ENCODE measurements at places on chromosomes 2 and 18.
A peak's percentile ranks its signal among the peaks of the same experiment; 100 is the strongest.

- no peak for DNase-seq
Measured at GRCh38 chr2:58237741-58238140, 3.4 kb downstream of the FANCL start.

DNA sequence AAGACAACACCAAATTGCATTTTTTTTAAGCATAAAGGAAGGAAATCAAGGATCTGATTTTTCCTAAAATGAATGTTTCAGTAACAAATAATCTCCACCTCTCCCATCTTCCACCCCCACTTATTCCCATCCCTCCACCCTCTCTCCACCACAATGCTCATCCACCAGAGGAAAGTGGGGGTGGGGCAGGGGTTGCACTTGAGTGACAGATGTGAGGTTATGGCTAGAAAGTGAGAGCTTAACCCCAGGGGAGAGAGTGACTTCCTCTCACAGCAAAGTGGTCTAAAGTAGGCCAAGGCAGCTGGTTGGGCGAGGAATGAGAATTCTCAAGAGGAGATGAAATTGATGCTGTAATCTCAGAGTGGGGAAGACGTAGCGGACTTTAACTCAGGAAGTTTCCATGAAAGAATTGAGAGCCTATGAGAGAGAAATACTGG lies 104.7 kb downstream of the HNRNPLL start:
- DNase-seq: no peak

DNA sequence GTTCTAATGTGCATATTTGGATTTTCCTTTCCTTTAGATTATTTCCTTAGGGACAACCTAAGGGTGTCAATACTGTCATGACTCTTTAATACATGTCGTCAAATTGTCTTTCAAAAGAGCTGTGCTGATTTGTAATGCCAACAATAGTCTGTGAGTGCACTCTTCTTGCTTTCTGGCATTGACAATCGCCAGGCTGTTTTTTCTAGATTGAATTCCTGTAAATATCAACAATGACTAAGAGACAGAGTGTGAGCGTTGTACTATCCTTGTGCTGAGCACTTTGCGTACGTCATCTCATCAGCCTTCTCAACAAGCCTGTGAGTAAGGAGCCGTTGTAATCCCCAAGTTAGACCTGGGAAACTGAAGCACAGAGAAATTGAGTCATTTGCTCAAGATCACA lies 96.0 kb downstream of the ACOXL start:
- no peak for DNase-seq

- DNase-seq: no peak
Measured at GRCh38 chr2:112253261-112253815, 1.5 kb downstream of the ZC3H8 start.

GRCh38 chr2:39875182-39875913 lies 96.3 kb upstream of the THUMPD2 start:
- peak; percentile 89 for DNase-seq

- peak; percentile 36 for DNase-seq
Measured at GRCh38 chr18:21134895-21135294, 23.3 kb upstream of the ROCK1 start.

GRCh38 chr2:101355401-101356054 lies 31.8 kb downstream of the CREG2 start:
- DNase-seq: no peak

DNA sequence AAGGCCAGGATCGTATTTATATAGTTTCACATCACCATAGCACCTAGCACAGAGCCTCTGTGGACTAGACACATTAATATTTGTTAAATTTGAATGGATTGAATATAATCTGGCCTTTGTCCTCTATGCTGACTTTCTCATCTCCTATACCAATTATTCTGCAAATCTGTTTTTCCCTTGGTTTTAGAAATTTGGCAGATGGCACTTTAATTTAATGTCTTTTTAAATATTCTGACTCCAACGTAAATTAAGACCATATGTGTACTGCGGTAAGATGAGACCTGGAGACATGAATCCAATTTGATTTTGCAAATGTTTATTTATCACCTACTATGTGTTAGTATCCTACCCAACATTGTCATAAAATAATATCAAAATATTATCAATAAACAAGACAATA lies 1281.9 kb upstream of the PIK3C3 start:
- DNase-seq: no peak

DNA sequence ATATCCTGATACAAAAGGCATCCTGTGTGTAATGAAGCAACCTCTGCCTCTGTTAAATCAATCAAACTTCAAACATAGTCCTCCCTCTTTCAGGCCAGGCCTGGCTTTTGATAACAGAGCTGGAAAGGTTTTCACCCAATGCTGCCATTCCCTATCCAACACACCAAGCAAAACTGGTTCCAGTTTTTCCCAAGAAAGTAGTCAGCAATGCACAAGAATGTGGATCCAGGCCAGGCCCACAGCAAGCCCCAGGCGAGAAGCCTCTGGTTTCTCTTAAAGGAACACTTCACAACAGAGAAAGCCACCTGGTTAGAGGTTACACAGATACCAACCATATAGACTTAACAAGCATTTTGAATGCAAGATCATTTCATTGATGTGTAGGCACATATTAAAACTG lies 49.2 kb upstream of the CCDC150 start:
- no peak for DNase-seq

DNA sequence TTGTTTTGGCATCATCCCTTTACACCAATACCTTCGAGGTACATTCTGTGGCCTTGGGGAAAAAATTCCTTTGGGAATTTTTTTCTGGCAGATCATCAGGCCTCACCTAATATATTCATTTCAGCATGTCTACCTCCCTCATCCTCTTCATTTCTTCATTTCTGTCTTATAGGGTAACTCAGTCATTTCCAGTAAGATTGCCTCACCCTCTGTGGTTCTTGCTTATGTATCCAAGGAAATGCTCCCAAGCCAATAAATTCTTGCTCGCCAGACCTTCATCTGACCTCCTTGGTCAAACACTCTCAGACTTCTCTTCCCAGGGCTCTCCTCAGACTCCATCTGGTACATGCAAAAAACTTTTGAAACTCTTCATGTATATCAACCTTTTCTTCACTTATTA lies 265.6 kb downstream of the TMX3 start:
- DNase-seq: peak; percentile 89

DNA sequence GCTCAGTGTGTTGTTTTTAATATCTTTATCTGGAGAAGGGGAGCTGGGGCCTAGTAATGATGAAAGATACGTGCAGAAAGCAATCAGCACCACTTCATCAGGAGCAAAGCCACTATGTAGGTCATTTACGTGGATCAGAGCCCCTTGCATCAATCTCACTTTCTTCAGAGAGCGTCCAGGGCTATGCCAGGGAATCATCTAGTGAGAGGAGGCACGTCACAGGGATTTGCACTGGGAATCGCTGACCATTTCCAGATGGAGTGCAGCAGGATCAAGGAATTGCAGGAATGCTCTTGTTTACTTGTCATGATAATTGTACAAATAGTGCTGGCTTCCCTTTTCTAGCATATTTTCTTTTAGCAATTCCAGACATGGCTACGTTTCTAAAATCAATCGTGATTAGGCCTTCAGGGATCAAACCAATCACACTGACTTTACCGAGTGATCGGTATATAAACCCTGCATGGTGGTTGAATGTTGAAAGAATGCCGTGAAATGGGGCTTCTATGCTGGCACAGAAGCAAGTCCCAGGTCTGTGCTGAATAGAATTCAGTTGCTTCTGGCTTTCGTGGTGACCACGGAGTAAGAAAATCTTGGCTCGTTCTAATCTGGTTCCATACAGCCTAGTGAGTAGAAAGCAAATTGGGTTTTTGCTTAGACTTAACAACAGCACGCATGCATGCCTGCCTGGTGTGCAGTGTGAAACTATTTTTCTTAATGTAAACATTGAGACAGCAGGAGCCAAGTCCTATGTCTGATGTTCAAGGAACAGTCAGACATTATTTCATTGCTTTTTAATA lies 122.8 kb downstream of the TMEM200C start:
- DNase-seq: peak; percentile 42

DNA sequence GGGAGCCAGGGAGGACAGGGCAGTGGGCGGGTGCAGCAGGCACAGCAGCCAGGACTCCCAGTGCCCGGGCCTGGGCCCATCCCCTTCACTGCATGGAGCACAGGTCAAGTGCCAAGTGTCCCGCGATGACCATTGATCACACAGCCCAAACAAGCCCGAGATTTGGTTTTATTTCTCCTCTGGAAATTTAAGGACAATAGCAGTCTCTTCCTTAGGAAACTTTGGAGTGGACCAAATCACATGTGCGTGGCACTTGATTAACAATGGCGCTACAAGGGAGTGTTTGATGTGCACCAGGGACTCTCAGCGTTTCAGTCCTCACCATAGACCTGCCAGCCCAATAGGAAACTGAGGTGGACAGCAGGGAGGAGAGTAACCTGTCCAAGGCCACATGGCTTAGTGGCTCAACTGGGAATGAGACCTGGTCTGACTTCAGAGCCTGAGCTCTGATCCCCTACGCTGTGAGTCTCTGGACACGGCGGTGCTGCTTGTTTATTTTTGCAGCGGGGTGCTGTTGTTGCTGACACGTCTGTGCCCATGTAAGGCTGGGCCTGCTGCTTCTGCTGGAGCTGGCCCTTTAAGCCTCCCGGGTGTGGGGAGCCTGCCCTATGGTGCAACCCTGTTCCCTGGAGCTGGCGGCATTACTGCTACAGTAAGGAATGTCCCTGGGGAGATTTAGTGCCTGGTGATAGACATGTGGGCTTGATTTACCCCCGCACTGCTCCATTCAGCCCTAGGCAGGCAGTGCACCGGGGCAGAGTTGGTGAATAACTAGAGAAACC lies 194.2 kb downstream of the INHBB start:
- DNase-seq: peak; percentile 97

DNA sequence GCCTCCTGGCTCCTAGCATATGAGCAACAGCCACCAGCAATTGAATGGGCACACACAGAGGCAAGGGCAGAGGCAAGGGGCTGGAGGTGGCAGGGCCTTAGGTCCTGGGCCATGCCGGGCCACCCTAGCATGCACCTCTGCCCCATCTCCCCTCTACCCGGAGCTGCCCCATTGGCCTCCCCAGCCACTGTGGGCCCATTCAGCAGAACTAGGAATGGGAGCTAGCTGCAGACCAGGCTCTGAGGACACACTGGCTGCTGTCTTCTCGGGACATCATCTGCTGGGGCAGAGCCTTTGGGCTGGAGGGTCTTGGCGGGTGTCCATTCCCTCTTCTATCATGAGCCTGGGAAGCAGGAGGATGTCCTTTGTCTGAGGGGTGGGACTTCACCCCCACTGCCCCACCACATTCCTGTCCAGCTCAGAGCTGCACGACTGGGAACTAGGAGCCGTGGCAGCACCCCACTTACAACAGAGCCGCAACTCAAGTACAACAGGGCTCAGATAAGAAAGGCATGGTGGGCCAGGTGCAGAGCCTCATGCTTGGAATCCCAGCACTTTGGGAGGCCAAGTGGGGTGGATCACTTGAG lies 800 bp downstream of the VIL1 start:
- DNase-seq: no peak

DNA sequence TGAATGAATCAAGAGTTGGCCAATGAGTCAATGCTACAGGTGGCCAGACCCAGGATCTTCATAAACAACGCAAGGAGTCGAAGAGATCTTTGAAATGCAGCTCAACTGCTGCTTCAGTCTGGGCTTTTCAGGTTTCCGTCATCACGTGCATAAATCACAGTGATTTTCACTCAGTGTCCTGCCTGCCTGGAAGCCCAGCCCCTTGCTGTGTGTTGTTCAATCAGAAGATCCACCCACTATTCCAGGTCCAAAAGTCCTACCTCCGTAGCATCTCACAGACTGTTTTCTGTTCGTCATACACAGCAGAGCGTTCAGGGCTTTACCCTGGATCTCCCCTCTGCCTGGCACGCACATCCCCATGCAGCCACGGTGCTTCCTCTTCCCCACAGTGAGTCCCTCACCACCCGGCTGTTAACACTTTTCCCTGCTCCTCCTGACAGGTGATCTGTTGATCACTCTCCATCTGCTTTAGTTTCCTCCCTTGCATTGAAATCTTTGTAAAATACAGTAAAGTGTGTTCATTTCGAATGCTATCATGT lies 216.3 kb downstream of the MYT1L start:
- no peak for DNase-seq

DNA sequence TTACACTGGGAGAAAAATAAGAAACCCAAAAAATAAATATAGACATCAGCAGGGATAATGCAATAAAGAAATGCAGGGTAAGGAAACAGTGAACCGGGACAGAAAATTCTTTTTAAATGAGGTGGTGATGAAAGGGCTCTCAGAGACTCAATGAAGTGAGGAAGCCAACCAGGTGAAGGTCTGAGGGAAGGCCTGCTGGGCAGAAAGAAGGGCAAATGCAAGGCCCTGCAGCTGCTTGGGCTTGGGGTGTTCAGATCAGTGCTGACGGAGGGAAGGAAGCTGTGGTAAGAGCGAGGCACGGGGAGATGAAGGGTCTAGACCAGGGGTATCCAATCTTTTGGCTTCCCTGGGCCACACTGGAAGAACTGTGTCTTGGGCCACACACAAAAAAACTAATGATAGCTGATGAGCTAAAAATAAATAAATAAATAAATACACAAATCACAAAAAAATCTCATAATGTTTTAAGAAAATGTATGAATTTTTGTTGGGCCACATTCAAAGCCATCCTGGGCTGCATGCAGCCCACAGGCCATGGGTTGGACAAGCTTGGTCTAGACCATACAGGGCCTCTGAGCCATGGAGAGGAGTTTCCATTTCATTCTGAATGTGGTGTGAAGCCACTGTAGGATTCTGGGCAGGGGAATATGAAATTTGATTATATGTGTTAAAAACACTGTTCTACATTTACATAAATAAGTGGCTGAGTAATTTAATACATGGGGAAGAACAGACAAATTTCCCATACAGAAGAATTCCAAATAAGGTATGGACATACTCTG lies 96.3 kb upstream of the DNMT3A start:
- DNase-seq: no peak

- DNase-seq: peak; percentile 3
Measured at GRCh38 chr2:233801357-233802131, 23.4 kb downstream of the MROH2A start.

DNA sequence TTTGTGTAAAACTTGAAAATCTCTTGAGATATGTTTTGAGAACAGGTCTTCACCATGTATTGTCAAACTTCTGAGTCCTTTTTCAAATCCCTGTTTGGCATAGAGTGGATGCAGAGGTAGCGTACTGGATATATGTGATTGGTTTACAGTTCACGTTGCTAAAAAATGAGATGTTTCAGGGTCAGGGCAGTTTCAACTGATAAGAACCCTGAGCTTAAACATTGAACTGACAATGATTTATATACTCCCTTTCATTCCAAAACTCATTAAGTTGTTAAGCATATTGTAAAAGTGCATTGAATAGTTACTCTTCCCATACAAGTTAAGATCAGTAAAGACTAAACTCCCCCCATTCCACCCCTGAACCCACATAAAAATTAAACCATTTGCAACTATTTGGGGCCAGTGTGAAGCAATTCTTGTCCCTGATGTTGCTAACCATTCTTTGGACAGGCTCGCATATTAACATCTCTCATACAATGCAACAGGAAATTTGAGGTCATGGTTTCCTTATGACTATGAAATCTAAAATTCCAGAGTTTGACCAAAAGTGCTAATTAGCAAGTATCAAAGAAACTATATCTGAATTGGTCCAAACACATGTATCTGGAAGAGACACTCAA lies 470.9 kb upstream of the ACVR2A start:
- DNase-seq: no peak

DNA sequence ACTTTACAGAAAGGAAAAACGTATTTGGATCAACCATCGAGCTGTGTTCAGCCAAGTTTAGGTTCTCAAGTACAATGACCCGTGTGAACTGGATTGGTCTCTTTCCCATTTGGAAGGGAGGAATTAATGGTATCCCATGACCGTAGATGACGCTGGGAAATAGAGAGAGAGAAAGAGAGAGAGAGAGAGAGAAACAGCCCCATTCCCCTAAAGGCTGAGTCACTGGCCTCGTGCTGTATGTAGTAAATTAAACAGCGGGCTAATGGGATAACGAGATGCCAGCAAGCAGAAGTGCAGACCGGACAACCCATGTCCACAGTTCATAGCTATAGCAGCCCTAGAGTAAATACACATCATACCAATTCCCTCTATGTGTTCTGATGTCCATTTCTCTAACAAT lies 99.6 kb downstream of the BCL11A start:
- no peak for DNase-seq
